Right lobe of liver (tissue), 6 donors: ENCODE measurements at places on chromosomes 5 and 9. TPM values are rescaled to one million over a fixed set of nuclear protein-coding genes. Genes with fewer than 3 reads are reported as not detected.

GRCh38 chr5:167965710-167966109, 325.7 kb upstream of the WWC1 start:
- no peaks in the 10 kb centered on the region for H3K36me3 ChIP-seq
- no peak for DNase-seq

DNA sequence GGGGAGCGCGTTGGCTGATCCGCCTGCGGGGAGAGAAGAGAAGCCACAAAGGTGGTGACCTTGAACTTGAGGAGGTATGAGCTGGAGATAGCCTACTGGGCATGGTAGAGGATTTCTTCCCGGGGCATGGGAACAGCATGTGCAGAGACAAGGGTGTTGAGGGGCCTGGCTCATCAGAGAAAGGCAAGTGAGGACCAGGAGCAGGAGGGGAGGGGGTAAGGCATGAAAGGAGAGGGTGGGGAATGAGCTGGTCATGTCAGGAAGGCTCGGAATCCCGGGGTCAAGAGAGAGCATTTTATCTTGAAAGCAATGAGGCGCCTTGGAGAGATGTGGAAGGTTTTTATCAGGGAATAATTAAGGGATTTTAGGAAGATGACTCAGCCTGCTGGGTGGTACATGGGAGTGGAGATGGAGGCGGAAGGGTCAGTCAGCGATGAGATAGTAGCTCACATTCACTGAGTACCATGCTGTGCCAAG, 121.1 kb downstream of the LHX2 start:
- no peaks in the 10 kb centered on the region for H3K27me3 ChIP-seq
- no peak overlapping the region for H3K27ac ChIP-seq
- no peaks in the 10 kb centered on the region for H3K4me1 ChIP-seq
- DNase-seq, result no peak

- H3K27me3 ChIP-seq, result no peaks in the 10 kb centered on the region
- no peak overlapping the region for H3K27ac ChIP-seq
- H3K36me3 ChIP-seq, result no peaks in the 10 kb centered on the region
- H3K4me1 ChIP-seq, result no peaks in the 10 kb centered on the region
- no peak overlapping the region for H3K4me3 ChIP-seq
These were observed 68.0 kb downstream of the FAM174A start for GRCh38 chr5:100603141-100603540.

GRCh38 chr5:175623088-175623487, 34.8 kb upstream of the HRH2 start:
- H3K27me3 ChIP-seq, result no peaks in the 10 kb centered on the region
- no peak for DNase-seq
- no peak overlapping the region for H3K27ac ChIP-seq
- H3K4me1 ChIP-seq, result no peaks in the 10 kb centered on the region

DNA sequence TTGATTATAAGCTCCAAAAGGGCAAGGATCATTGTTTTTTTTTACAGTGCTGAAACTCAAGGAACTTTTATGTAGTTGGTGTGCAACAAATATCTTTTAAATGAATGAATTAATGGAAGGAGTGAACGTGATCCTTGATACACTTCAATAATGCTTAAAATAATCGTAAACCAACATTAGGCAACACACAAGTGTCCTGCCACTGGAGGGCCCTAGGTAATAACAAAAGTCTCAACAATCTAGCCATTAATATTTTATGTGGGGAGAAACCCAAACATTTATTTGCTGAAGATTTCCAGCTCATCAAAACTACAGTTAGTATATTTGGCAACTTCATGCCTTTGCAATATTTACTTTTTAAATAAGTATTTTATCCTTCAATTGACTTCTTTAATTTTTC, 309.0 kb upstream of the FBXL7 start:
- no peak for DNase-seq
- H3K4me1 ChIP-seq, result no peaks in the 10 kb centered on the region
- no peaks in the 10 kb centered on the region for H3K36me3 ChIP-seq
- H3K4me3 ChIP-seq, result no peak overlapping the region
- H3K27ac ChIP-seq, result no peak overlapping the region
- H3K27me3 ChIP-seq, result no peaks in the 10 kb centered on the region

- no peaks in the 10 kb centered on the region for H3K4me1 ChIP-seq
- no peak overlapping the region for H3K4me3 ChIP-seq
- DNase-seq, result no peak
- H3K36me3 ChIP-seq, result no peaks in the 10 kb centered on the region
- no peaks in the 10 kb centered on the region for H3K27me3 ChIP-seq
- no peak overlapping the region for H3K27ac ChIP-seq
These were observed 120.9 kb downstream of the NSG2 start for GRCh38 chr5:174166231-174167079.

DNA sequence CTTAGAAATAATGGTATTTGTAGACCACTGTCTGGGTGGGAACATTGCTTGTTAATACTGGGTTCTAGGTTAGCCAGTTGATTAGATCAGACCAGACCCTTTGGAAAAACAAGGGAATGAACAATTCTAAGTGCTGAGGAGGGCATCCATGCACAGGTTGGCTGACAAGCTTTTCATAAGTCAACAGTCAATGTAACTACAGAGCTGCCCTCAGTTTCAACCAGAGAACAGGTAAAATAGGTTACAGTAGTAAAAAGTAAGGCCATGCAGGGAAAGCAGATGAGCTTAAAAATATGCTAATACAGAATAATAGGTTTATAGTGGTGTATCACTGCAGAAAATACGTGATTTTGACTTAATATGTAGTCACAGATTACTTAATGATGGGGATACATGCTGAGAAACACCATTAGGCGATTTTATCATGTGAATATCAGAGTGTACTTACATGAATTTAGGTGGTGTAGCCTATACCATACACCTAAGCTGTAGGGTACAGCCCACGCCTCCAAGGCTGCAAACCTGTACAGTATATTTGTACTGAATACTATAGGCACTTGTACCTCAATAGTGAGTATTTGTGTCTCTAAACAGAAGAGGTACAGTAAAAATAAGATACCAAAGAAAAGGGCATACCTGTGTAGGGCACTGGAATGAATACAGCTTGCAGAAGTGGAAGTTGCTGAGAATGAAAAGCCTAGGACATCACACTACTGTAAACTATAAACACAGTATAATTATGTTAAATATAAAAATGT, 6.1 kb upstream of the FGF18 start:
- no peaks in the 10 kb centered on the region for H3K4me1 ChIP-seq
- peaks cover 9% of the 10 kb centered on the region for H3K36me3 ChIP-seq
- H3K27ac ChIP-seq, result no peak overlapping the region
- H3K4me3 ChIP-seq, result no peak overlapping the region

DNA sequence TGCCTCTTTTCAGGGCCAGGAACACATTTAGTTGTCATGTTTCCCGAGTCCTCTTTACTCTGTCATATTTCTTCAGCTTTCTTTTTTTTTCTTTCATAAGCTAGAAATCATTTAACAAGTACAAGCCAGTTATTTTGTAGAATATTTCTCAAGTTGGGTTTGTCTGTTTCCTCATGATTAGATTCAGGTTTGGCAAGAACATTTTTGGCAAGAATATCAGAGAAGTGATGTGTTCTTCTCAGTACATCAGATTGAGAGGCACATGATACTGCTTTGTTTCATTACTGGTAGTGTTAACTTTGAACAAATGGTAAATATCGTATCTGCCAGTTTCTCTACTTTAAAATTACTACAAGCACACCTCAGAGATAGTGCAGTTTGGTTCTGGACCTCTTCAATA, 45.1 kb downstream of the PCSK5 start:
- no peak overlapping the region for H3K4me3 ChIP-seq
- H3K27ac ChIP-seq, result no peak overlapping the region
- H3K27me3 ChIP-seq, result no peaks in the 10 kb centered on the region
- no peaks in the 10 kb centered on the region for H3K36me3 ChIP-seq
- no peak for DNase-seq
- H3K4me1 ChIP-seq, result no peaks in the 10 kb centered on the region

- peaks cover 18% of the 10 kb centered on the region for H3K36me3 ChIP-seq
- DNase-seq, result no peak
- H3K27me3 ChIP-seq, result no peaks in the 10 kb centered on the region
These were observed 41.6 kb downstream of the USP20 start for GRCh38 chr9:129876815-129877214.

DNA sequence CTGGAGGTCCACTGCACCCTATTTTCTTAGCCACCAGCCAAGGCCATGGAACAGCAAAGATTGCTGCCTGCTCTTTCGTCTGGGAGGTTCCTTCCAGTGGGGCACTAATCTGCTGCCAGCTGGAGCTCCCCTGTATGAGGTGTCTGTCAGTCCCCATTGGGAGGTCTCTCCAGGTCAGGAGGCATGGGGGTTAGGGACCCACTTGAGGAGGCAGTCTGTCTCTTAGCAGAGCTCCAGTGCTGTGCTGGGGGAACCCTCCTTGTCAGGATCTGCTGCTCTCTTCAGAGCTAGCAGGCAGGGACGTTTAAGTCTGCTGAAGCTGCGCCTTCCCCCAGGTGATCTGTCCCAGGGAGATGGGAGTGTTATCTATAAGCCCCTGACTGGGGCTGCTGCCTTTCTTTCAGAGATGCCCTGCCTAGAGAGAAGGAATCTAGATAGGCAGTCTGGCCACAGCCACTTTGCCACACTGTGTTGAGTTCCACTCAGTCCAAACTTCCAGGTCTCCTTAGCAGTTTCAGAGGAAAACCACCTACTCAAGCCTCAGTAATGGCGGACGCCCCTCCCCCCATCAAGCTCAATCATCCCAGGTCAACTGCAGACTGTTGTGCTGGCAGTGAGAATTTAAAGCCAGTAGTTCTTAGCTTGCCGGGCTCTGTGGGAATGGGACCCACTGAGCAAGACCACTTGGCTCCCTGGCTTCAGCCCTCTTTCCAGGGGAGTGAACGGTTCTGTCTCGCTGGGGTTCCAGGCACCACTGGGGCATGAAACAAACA, 317.7 kb downstream of the LRRC70 start:
- no peaks in the 10 kb centered on the region for H3K4me1 ChIP-seq
- no peaks in the 10 kb centered on the region for H3K27me3 ChIP-seq
- no peak overlapping the region for H3K27ac ChIP-seq
- DNase-seq, result no peak
- no peaks in the 10 kb centered on the region for H3K36me3 ChIP-seq

- no peak for DNase-seq
- H3K27ac ChIP-seq, result no peak overlapping the region
- no peaks in the 10 kb centered on the region for H3K27me3 ChIP-seq
- H3K4me3 ChIP-seq, result no peak overlapping the region
- no peaks in the 10 kb centered on the region for H3K4me1 ChIP-seq
These were observed 21.6 kb upstream of the PCDHA1 start for GRCh38 chr5:140764177-140764973.

DNA sequence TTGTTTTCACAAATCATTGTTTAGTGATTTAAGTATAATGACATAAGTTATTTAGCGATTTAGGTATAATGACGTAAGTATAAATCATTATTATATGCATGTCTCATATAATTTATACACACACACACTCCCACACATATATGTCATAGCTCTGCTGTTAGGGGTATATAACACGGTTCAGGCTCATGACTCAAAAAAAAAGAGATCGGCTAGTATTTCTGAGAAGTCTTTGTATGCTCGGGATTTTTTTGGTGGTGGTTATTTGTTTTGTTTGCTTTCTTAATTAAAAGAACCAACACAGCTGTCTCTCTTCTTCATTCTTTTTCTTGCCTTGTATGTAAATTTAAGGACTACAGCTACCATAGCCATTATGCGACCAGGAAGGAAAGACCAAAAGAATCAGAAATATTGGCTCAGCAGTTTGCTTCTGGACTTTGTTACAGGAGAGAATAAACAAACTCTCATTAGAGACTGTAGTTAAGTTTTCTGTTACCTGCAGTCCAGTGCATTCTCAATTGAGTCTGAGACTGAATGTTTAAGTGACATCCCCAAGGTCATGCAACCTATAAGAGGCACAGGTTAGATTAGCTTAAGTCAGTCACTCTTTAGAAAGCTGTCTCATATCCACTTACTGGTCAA, 83.2 kb upstream of the NREP start:
- H3K4me1 ChIP-seq, result peaks cover 6% of the 10 kb centered on the region
- DNase-seq, result no peak
- no peaks in the 10 kb centered on the region for H3K27me3 ChIP-seq
- no peak overlapping the region for H3K4me3 ChIP-seq
- no peaks in the 10 kb centered on the region for H3K36me3 ChIP-seq

DNA sequence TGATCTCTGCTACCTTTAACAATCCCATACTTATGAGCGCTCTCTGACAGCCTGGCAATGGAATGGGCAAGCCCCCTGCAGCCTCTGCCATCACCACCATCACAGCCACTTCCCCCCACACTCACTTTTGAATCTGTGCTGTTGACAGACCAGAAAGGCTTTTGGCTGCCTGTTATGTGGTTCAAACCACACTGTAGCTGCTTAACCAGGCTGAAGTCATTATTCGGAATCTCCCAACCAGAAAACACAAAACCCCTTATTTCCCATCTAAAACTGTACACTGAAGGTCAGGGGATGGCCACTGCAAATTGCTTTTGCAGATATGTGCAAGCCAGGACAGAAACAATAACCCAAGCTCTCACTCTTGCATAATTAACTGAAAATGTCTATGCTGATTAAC, 35.8 kb downstream of the PTCH1 start:
- H3K36me3 ChIP-seq, result no peaks in the 10 kb centered on the region
- DNase-seq, result no peak
- no peak overlapping the region for H3K4me3 ChIP-seq
- no peaks in the 10 kb centered on the region for H3K4me1 ChIP-seq

DNA sequence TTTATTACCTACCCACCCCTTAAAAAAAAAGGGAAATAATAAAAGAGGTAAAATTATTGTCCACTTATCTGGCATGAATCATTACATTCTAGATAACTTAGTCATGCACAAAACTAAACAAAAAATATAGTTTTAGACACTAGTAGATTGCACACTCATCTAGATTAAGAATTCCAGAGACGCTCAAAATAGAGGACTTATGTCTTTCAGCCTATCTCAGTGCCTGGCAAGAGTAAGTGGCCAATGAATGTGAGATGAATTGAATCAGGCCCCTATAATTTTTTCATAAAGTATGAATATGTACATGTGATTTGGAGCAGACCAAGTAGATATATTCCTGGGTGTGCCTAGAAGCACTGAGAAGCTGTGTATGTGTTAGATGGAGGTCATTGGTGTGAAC, 2.0 kb upstream of the RXFP3 start:
- H3K4me3 ChIP-seq, result no peak overlapping the region
- H3K27ac ChIP-seq, result no peak overlapping the region
- no peaks in the 10 kb centered on the region for H3K4me1 ChIP-seq

DNA sequence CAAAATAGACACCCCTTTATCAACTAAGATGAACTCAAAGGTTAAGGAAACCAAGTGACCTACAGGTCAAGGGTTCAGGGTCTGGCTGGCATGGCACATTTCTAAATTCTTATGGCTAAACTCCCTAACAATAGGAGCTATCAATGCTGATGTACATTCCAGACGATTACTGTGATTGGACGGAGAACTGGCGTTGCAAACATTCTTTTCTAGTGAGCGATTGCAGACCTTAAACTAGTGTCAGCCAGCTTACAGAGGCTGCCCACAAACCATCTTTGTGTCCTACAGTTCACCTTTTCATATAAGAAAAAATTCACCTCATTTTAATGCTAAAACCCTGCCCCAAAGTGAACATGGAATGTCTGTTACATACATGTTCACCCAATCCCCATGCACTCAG, 382.9 kb downstream of the MAT2B start:
- DNase-seq, result no peak
- no peaks in the 10 kb centered on the region for H3K36me3 ChIP-seq
- H3K27me3 ChIP-seq, result no peaks in the 10 kb centered on the region
- H3K4me3 ChIP-seq, result no peak overlapping the region

GRCh38 chr9:20989923-20990341, 41.5 kb downstream of the HACD4 start:
- peak; percentile 60 for DNase-seq
- H3K27ac ChIP-seq, result no peak overlapping the region
- no peak overlapping the region for H3K4me3 ChIP-seq
- H3K27me3 ChIP-seq, result no peaks in the 10 kb centered on the region
- no peaks in the 10 kb centered on the region for H3K4me1 ChIP-seq
- H3K36me3 ChIP-seq, result no peaks in the 10 kb centered on the region

Gene PCDHB2
- not detected for total RNA-seq

Gene PCDHB13
- total RNA-seq, result 0.72 TPM

Gene S1PR3
- 1.0 TPM for total RNA-seq

Gene ADGRD2
- total RNA-seq, result not detected

Gene PCDHGA7
- total RNA-seq, result 0.71 TPM

Gene IL12B
- total RNA-seq, result not detected
